NCI-H1694 treated with DMSO at 0.1 percent for 48 hours (cell line): ENCODE measurements at places on chromosomes 6 and 20.

DNA sequence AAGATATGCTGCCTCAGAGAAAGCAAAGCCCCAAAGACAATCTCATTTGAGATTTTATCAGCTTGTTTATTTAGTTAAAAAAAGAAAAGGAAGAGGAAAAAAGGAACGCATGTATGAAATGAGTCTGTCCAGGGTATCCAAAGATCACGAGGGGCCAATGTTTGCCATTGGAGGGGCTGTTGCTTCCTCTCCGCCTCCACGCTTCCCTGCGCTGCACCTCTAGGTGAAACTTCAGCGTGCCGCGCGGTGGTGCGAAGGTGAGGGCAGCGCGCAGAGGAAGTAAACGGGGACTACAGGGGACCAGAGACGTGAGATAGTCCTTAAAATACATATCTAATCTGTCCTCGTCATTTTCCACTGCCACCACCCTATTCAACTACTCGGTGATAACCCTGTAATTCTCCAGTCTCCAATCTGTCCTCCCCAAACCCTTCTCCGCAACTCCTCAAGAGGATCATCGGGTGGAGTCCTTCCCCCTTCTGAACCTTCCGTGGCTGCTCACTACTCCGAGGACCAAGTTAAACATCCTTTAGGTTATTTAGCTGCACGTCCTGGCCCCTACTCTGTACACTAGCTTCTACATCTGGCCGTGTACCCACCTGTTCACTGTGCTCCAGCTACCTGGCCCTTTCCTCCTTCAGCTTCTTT is 1.1 kb upstream of the DCBLD1 start:
- DNase-seq: no peak

DNA sequence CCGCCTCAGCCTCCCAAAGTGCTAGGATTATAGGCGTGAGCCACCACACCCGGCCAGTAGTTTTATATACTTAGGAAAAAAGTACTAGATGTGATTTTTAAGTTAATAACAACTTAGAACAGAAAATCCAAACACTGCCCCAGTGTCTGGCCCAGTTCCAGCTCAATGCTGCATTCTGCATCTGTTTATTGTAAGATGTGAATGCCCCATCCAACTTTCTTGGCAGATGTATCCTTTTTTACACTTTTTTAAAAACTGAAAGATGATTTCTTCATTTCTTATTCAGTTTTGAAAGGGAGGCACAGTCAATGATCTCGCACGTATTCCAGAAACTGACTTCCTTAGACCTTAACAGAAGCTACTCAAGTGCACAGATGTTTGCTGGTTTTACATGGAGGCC is 85.6 kb upstream of the SRSF6 start:
- DNase-seq: no peak

DNA sequence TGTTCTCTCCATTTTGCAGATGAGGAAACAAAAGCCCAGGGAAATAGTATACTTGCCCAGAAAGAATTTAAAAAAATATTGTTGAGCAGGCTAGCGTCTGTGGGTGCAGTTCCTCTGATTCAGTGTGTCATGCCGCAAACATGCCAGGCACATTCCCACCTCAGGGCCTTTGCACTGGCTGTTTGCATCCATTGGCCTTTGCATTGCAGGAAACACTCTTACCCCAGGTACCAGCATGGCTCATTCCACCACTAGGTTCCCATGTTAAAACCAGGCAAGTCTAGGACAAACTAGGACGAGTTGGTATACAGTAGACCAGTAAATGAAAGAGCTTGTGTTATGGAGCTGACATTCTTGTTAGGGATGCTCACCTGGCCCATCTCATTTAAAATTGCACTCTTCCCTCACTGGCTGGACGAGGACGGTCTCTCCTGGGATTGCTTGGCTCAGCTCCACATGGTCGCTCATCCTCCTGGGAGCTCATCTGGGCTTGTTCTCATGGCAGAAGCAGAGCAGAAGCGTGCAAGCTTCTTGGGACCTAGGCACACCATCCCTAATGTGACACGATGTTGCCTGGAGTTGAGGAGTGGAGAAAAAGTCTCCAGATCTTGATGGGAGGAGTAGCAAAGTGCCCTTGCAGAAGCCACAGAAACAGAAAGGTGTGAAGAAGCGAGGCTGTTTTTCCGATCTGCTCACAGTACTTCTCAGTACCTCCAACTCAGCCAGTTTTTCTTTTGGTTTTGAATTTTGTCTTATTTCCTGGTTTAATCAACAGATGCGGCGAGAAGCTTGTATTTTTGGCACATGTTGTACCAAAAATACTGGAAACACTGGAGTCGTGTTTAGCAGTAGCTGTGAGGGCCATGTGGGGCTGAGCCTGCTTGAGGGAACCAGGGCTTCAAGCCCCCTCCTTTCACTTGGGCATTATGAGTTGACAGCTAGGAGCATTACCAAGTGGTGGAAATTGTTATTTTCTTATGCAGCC is 13.9 kb downstream of the ZNF831 start:
- no peak for DNase-seq

DNA sequence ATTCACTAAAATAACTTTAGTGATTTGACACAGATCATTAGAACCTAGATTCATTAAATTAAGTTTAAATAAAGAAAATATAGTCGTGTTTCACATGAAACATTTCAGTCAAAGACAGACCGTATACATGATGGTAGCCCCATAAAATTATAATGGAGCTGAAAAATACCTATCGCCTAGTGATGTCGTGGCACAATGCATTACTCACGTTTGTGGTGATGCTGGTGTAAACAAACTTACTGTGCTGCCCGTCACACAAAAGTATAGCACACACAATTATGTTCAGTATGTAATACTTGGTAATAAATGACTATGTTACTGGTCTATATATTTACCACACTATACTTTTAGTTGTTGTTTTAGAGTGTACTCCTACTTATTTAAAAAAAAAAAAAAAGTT is 17.3 kb downstream of the DST start:
- no peak for DNase-seq

DNA sequence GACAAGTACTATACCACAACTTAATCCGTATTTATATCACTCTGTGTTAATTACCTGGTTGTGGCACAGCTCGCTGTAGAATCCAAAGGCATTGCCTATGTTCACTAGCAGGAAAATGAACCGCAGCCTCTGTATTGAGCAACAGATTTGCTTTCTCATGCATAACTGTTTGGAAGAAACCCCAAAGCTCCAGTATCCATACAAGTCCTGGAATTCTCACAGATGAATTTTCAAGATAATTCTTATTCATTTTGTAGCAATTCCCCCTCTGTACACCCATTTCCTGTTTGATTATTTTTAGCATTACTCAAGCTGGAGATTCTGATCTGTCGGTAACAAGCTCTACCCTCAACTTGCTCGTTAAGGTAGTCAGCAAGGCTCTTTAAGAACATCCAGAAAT is 63.5 kb downstream of the STMND1 start:
- no peak for DNase-seq

- DNase-seq: no peak
Observed at GRCh38 chr20:34940081-34940481, 15.5 kb downstream of the GSS start.

GRCh38 chr6:167566711-167567141 is 241.8 kb downstream of the TTLL2 start:
- DNase-seq: no peak

- no peak for DNase-seq
Observed at GRCh38 chr6:73152556-73152955, 72.7 kb downstream of the KHDC1L start.

GRCh38 chr6:123811378-123811777 is 7.7 kb downstream of the NKAIN2 start:
- no peak for DNase-seq

DNA sequence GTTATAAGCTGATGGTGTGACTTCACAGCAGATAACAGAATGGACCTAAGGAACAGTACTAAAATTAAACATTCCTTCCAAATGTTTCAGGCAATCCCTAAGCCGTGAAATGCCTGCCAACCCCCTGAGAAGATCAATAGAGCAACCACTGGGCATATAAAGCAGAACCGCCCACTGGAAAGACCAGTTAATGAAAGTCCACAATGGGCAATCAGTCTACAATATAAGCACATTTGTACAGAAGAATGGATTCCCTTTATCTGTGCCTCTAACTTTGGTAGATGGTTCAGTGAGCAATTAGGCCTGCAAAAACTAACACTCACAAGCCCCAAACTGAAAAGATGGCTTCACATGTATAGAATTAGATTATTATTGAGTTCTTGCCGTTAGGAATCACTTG is 286.6 kb downstream of the UBE3D start:
- no peak for DNase-seq

GRCh38 chr20:58277578-58278472 is 31.7 kb upstream of the RAB22A start:
- DNase-seq: no peak
